Cerebellar nuclear complex (tissue), 1 donor: ENCODE measurements at places on chromosomes 12 and 14.

GRCh38 chr12:128671528-128672042 lies 152.2 kb downstream of the SLC15A4 start:
- DNase-seq, result no peak

- DNase-seq, result no peak
Observed at GRCh38 chr12:100789146-100789545, 5.4 kb upstream of the ANO4 start.

DNA sequence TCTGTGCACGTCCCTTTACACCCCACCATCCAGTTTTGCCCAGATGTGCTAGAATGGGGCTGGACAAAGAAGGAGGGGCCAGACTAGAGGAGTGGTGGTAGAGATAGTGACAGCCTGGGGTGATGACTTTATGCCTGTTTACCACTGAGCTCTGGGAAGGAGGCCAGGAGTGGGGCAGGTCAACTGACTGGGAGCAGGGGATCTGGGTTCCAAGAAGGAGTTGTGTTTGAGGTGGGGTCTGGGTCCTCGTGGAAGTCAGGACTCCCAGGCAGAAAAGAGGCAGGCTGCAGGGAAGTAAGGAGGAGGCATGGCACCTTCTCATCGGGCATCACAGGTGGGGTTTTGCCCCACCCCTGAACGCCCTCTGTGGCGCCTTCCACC lies 315 bp downstream of the LTB4R2 start:
- no peak for DNase-seq

DNA sequence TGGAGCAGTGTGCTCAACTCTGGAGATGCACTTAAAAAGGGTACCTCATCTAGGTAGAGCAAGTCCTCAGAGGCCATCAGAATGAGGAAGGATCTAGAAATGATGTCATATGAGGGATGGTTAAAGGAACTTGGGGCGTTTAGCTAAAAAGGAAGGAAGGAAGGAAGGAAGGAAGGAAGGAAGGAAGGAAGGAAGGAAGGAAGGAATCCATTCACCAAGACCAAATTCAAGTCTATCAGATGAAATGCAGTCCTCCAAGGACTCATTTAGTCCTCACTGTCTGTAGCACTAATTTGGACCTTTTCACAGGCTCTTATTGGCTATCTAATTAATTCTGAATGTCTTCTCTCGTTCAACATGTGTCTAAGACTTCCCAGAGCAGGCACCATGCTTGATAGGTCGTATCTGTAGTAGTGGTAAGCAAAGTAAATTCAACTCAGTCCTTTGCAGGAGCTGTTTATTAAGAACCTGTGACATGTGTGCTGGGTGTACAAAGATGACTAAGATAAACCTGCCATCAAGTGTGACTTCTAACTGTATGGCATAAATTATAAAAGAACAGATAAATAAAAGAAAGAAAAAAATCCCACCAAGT lies 63.5 kb downstream of the LLPH start:
- no peak for DNase-seq

- DNase-seq, result no peak
Observed at GRCh38 chr12:54159140-54159539, 29.6 kb downstream of the SMUG1 start.

DNA sequence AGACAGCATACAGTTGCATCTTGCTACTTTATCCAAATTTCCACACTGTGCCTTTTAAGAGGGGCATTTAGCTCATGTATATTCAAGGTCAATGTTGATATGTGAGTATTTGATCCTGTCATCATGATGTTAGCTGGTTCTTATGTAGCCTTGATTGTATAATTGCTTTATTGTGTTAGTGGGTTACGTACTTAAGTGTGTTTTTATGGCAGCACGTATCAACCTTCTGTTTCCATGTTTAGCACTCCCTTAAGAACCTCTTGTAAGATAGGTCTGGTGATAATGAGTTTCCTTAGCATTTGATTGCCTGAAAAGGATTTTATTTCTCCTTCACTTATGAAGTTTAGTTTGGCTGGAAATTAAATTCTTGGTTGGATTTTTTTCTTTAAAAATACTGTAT lies 445.2 kb downstream of the NAV3 start:
- no peak for DNase-seq

- DNase-seq, result no peak
Observed at GRCh38 chr12:124616394-124617221, 49.2 kb upstream of the NCOR2 start.

DNA sequence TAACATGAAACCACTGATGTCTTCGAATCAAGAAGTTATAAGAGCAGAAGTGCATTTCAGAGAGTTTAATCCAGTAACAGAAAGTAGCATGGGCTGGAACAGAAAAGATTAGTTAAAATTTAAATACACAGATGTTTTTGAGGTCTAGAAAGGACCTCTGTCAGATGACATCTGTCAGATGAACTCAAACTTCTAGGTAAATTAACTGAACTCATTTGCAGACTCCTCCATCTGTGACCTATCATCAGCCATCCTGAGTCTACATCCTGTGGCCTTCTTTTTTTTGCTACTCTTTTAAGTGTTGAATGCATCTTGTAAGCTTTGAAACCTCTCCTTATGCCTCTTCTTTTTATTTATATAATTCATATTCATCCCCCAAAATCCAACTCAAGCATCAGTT lies 53.3 kb downstream of the C2CD5 start:
- no peak for DNase-seq

DNA sequence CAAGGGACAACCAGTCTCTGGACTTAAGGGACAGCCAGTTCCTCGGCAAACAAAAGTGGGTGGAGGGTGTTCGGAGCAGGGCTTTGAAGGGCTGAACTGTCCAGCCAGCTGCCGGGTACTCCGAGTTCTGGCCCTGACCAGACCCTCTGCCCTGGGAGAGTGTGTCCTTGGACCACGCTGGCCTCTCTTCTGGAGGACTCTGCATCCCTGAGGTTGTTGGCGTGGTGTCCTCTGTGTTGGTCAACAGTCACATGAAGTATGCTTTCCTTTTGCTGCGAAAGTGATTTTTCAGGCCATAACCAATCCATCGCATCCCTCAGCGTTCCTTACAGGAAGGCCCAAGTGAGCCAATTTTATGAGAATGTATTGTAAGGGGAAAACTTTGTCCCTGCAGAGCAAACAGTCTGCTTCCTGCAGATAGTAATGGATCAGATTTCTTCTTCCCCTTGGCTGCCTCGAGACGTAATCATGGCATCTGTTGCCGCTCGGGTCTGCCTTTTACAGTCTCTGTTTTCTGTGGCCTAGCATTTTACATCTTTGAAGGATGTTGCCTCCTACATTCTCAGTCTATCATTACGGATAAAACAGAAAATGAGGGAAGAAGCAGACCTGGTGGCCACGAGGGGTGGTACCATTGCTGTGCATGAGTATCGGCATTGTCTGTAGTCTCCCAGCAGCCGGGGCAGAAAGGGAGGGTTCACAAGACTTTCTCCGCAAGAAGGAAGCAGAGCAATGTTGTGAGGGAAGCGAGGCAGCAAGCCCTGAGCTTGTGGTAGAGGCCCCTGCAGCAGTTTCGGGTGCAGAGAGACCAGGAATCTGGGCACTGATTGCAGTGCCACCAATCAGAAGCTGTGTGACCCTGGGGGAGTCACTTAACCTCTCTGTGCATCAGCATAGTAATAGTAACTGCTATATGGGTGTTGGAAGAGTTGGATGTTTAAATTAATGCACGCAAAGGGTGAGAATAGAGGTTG lies 47.4 kb downstream of the SMIM41 start:
- DNase-seq, result no peak

GRCh38 chr12:75447691-75448393 lies 32.7 kb upstream of the GLIPR1 start:
- no peak for DNase-seq

- no peak for DNase-seq
Observed at GRCh38 chr12:91355150-91356006, 172.8 kb upstream of the DCN start.

DNA sequence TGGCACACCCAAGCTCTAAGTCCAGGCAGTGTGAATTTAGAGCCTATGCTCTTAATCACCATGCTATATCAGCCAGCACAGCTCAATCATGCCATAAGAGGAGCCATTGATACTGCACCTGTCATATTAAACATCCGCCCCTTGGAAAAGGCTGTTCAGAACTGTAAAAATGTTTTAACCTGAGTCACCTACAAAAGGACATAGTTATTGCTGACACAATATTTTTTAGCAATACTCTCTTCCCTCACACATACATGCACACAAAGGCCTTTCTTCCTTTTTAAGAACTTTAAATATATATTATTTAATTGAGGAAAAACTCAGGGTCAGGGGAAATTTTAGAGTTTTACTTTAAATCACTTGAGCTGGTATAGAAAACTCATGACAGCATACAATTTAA lies 83.5 kb upstream of the ATXN7L3B start:
- DNase-seq, result no peak

DNA sequence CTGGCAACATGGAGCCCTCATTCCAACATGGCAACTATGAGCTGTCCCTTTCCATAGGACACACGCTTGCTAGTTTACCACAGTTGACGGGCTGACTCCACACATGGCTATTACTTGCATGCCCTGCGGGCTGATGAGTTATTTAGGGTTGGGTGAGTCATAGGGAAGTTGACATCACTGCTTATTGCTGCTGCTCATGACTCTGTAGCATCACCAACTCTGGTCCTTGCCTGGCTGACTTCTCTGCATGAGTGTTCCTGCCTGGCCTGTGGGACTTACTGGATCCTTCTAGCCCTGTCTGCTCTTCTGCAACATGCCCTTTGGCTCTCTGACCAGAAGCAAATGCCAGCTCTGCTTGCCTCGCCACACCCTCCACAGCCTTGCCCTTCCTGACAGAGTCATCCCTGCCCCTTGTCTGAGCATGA lies 199.5 kb downstream of the ANO6 start:
- DNase-seq, result no peak

- no peak for DNase-seq
Observed at GRCh38 chr14:55328317-55328716, 57.1 kb downstream of the FBXO34 start.

GRCh38 chr12:3291939-3292338 lies 199.1 kb upstream of the PRMT8 start:
- DNase-seq, result no peak

- DNase-seq, result no peak
Observed at GRCh38 chr14:62209287-62209899, 447.2 kb downstream of the SNAPC1 start.

GRCh38 chr14:49920935-49921334 lies 28.1 kb downstream of the ARF6 start:
- DNase-seq, result no peak

DNA sequence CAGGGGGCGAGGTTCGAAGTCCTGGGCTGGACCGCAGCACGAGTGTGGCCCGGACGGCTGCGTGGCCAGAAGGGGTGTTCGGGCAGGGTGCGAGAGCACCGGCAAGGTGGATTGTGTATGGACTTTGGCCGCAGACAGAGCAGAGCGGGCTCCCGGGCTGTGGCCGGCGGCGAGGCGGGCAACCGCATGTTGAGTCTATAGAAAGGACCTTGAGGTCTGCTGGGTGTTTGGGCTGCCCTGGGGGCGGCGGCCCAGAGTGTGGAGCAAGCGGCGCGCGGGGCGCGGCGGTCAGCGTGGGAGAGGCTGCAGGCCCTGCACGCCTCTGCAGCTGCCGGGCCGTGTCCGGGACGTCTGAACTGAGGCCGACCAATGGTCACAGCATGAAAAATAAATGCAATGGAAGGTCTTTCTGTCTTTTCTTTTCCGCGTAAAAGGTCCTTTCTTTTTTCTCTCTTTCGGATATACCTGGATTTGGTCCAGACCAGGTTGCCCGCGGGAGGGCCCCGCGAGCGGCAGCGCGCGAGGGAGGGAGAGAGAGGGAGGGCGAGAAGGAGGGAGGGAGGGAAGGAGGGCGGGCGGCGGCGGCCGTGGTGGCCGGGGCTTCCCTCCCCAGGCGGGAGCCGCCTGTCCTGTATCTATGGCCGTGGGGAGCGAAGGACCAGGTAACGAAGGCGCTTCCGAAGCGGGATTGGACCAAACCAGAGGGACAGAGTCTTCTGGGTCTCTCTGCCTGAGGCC lies 5.5 kb upstream of the HOXC9 start:
- no peak for DNase-seq

- DNase-seq, result no peak
Observed at GRCh38 chr14:76777721-76778120, 16.5 kb downstream of the VASH1 start.

- DNase-seq, result no peak
Observed at GRCh38 chr14:104776961-104777807, 18.4 kb downstream of the AKT1 start.

DNA sequence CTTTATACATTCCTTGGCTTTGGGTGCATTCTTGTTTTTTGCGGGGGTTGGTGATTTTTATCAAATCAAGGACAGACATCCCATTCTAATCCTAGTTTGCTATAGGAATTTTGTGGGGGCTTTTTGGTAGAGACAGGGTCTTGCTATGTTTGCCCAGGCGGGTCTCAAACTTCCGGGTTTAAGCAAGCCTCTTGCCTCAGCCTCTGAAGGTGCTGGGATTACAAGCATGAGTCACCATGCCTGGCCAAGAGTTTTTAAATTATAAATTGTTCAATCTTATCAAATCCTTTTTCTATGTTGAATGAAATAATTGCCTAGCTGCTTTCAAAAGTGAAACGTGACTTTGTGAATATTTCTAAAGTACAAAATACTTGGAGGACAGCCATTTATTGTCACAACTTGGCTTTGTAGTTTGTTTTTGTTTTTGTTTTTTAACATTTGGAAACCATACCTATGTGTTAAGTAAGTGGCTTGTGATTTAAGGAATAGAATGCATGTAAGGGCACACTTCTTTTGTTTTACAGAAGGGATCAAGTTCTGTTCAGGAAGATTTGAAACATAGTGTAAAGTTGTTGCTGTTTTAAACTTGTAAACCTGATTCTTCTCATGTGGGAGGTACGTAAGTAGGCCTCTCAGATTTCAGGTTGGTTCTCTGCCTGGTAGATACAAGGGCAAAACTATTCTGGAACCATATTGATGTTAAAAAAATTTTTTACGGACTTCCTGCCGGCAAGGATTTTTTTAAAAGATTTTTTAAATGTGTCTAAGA lies 13.4 kb downstream of the MARK3 start:
- no peak for DNase-seq

DNA sequence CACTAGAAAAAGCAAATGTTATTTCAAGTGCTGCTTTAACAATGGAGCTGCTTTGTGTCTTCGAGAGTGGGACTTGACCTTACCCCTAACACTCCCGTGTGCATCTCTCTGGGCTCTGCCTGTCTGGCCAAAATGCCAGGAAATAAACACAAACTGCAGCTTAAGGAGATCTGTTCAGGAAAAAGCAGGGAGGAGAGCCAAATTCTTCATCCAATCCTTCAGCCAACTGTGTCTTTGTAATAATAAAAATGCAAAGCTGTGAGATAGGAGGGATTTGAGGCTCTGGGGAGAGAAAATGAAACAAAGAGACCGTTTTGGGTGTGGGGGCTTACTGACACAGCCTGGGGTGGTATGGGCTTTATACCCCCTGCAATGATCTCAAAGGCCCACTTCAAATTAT lies 85.8 kb upstream of the WSCD2 start:
- DNase-seq, result no peak

GRCh38 chr14:65332141-65332871 lies 80.2 kb upstream of the FUT8 start:
- DNase-seq, result no peak

GRCh38 chr14:55645845-55646832 lies 66.1 kb downstream of the KTN1 start:
- DNase-seq, result no peak
